GM23248 (cell line): ENCODE measurements at places on chromosomes 3 and 15. TPM values are rescaled to one million over a fixed set of nuclear protein-coding genes. Genes with fewer than 3 reads are reported as not detected.
A peak's percentile ranks its signal among the peaks of the same experiment; 100 is the strongest.

EPB42 gene
- total RNA-seq, result not detected in 2 replicates

PLA2G4E gene
- total RNA-seq, result not detected in 2 replicates

GRCh38 chr3:62672988-62673313, 202.3 kb downstream of the CADPS start:
- H3K4me1 ChIP-seq, result no peaks in the 10 kb centered on the region
- no peak overlapping the region for H3K27ac ChIP-seq
- DNase-seq, result no peak

DNA sequence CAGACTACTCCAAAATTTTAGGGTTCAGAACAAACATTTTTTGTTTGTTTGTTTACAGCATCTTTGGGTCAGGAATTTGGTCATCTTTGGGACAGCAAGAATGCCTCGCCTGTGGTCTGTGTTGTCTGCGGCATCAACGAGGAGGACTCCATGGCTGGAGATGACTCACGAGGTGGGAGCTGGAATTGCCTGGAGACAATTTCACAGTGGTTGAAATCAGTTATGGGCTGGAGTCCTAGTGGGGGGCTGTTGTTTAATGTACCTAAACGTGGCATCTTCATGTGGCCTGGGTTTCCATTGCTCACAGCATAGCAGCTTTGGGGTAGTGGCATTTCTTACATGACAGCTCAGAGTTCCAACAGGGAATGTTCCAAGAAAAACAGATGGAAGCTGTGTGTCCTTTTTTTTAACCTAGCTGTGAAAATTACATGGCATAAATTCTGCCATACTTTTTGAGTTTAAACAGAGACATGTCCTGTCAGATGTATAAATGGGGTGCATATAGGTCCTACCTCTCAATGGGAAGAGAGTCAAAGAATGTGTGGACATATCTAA, 507.3 kb upstream of the CBLB start:
- H3K4me1 ChIP-seq, result no peaks in the 10 kb centered on the region
- H3K27ac ChIP-seq, result no peak overlapping the region
- H3K27me3 ChIP-seq, result no peaks in the 10 kb centered on the region
- H3K4me3 ChIP-seq, result no peak overlapping the region

LINS1 gene
- 13.6 and 20.4 TPM in 2 replicates for total RNA-seq

- DNase-seq, result no peak
- H3K27me3 ChIP-seq, result no peaks in the 10 kb centered on the region
- no peak overlapping the region for H3K27ac ChIP-seq
- no peak overlapping the region for H3K4me3 ChIP-seq
Observed at GRCh38 chr3:192255839-192256238, 471.5 kb downstream of the FGF12 start.

DNA sequence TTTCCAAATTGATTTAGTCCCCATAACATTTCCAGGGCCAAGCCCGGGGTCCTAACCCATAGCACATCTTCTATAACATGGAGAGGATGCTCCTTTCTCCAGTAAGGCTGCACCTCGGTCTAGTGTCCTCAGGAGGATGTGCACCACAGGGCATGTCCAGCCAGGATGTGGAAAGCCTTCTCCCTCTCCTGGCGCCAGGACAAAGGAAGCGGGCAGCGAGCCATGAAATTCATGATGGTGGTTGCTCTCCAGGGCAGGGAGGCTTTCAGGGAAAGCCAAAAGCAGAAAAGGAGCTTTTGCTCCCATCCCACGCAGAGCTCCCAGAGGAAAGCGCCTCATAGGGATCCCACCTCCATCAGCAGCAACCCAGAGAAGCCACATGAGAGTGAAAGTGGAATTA, 220.0 kb downstream of the ADAMTSL3 start:
- DNase-seq, result no peak
- H3K4me3 ChIP-seq, result no peak overlapping the region
- H3K27me3 ChIP-seq, result no peaks in the 10 kb centered on the region
- H3K4me1 ChIP-seq, result peaks cover 12% of the 10 kb centered on the region
- H3K36me3 ChIP-seq, result no peaks in the 10 kb centered on the region

- DNase-seq, result peak; percentile 54
- H3K27me3 ChIP-seq, result no peaks in the 10 kb centered on the region; the same call in 1 of the 2 replicates
- no peak overlapping the region for H3K27ac ChIP-seq
- H3K36me3 ChIP-seq, result no peaks in the 10 kb centered on the region
- peak overlapping the region; percentile 74 for H3K4me3 ChIP-seq
Observed at GRCh38 chr3:109336291-109336861, 970 bp downstream of the DPPA4 start.

ITGA11 gene
- total RNA-seq, result 352 and 408 TPM in 2 replicates

PROS1 gene
- total RNA-seq, result 25.6 and 26.4 TPM in 2 replicates

GRCh38 chr3:88879905-88880304, 227.5 kb upstream of the EPHA3 start:
- DNase-seq, result no peak
- H3K36me3 ChIP-seq, result no peaks in the 10 kb centered on the region
- H3K27me3 ChIP-seq, result 0 out of 2 replicates have a peak, but pooled peaks cover 4% of the 10 kb centered on the region

DNA sequence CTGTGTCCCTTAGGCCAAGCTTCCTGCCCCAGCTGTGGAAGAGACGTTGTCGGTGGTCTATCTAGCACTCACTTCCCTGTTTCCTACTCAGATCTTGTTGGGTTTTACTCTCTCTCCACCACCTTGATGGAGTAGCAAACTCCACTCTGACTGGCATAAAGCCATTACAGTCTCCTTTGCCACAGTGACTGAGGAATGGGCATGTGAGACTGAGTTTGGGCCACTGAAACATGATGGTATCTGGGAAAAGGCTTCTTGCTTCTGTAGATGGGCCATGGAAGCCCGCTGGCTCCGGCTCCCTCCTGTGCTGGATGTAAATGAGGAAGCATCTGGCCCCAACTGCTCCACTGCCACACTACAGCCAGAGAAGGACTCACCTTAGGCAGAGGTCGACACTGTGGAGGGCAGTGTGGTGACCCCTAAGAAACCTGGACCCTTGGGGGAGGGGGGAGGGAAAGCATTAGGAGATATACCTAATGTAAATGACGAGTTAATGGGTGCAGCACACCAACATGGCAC, 9.4 kb upstream of the CAMK1 start:
- H3K27me3 ChIP-seq, result no peaks in the 10 kb centered on the region
- peak overlapping the region; percentile 93 for H3K27ac ChIP-seq
- DNase-seq, result no peak
- no peak overlapping the region for H3K4me3 ChIP-seq
- peaks cover 15% of the 10 kb centered on the region; the same call in 1 of the 2 replicates for H3K36me3 ChIP-seq

GRCh38 chr3:17581421-17582080, 160.9 kb downstream of the TBC1D5 start:
- H3K27ac ChIP-seq, result no peak overlapping the region
- H3K4me1 ChIP-seq, result peaks cover 23% of the 10 kb centered on the region
- no peaks in the 10 kb centered on the region for H3K36me3 ChIP-seq
- no peak overlapping the region for H3K4me3 ChIP-seq
- no peaks in the 10 kb centered on the region for H3K27me3 ChIP-seq
- DNase-seq, result peak; percentile 67

- H3K4me3 ChIP-seq, result no peak overlapping the region
- H3K36me3 ChIP-seq, result no peaks in the 10 kb centered on the region
- H3K27ac ChIP-seq, result no peak overlapping the region
Observed at GRCh38 chr3:189157232-189158007, 14.4 kb upstream of the TPRG1 start.

DNA sequence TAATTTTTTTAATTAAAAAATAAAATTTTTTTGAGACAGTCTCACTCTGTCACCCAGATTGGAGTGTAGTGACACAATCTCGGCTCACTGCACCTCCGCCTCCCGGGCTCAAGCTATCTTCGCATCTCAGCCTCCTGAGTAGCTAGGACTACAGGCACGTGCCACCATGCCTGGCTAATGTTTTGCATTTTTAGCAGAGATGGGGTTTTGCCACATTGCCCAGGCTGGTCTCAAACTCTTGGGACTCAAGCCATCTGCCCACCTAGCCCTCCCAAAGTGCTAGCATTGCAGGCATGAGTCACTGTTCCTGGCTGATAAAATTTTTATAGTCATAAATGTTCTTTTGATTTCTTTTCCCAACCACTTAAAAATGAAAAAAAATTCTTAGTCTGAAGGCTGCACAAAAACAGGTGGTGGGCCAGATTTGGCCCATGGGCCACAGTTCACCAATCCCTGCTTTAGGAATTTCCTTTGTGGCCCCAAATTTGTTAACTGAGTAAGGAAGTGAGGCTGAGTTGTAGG, 9.2 kb downstream of the UBA5 start:
- H3K4me1 ChIP-seq, result no peaks in the 10 kb centered on the region; the same call in 1 of the 2 replicates
- DNase-seq, result peak; percentile 13
- H3K27me3 ChIP-seq, result no peaks in the 10 kb centered on the region
- H3K27ac ChIP-seq, result no peak overlapping the region
- H3K4me3 ChIP-seq, result no peak overlapping the region
- peaks cover 52% of the 10 kb centered on the region for H3K36me3 ChIP-seq

B3GALNT1 gene
- total RNA-seq, result 3.4 and 8.1 TPM in 2 replicates

DNA sequence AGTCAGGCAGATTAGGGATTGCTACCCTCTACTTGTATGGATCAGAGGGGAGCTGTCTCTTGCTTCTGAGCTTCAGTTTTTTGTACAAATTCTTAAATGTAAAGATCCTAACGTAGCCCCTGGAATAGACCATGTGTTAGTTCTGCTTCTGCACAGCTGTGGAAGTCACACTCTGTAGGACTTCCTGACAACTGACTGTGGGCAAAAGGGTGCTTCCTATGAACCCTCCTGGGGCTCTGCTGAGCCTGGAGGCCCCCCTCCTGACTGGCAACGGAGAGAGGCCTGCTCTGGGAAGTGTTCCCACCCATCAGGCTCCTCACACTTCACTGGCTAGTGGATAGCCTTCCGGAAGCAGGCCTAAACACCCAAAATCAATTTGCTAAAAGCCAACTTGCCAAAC, 131.0 kb downstream of the RPLP1 start:
- H3K27me3 ChIP-seq, result peaks cover 34% of the 10 kb centered on the region
- H3K36me3 ChIP-seq, result no peaks in the 10 kb centered on the region
- no peak for DNase-seq
- no peaks in the 10 kb centered on the region for H3K4me1 ChIP-seq
- no peak overlapping the region for H3K27ac ChIP-seq
- no peak overlapping the region for H3K4me3 ChIP-seq

- no peak overlapping the region for H3K27ac ChIP-seq
- no peaks in the 10 kb centered on the region for H3K4me1 ChIP-seq
- DNase-seq, result no peak
- H3K36me3 ChIP-seq, result no peaks in the 10 kb centered on the region
- peaks cover 10% of the 10 kb centered on the region; the same call in 1 of the 2 replicates for H3K27me3 ChIP-seq
Observed at GRCh38 chr3:132071043-132071442, 36.2 kb upstream of the CPNE4 start.

- H3K4me1 ChIP-seq, result no peaks in the 10 kb centered on the region
- no peak overlapping the region for H3K4me3 ChIP-seq
- no peaks in the 10 kb centered on the region for H3K36me3 ChIP-seq
- H3K27me3 ChIP-seq, result peaks cover 15% of the 10 kb centered on the region
- H3K27ac ChIP-seq, result no peak overlapping the region
- no peak for DNase-seq
Observed at GRCh38 chr15:78951841-78952238, 7.0 kb upstream of the CTSH start.

- H3K27me3 ChIP-seq, result no peaks in the 10 kb centered on the region
- no peak overlapping the region for H3K27ac ChIP-seq
- DNase-seq, result no peak
- peaks cover 7% of the 10 kb centered on the region; the same call in 1 of the 2 replicates for H3K4me1 ChIP-seq
- H3K4me3 ChIP-seq, result no peak overlapping the region
Observed at GRCh38 chr3:41417574-41417973, 218.3 kb downstream of the CTNNB1 start.

GRCh38 chr3:128466840-128467541, at the start of gene DNAJB8:
DNAJB8 (minus strand) TSS chr3:128466890; CDS start chr3:128463245, 3,645 bp downstream.
- no peaks in the 10 kb centered on the region for H3K36me3 ChIP-seq
- no peaks in the 10 kb centered on the region for H3K4me1 ChIP-seq
- H3K27ac ChIP-seq, result no peak within 1 kb of the TSS
- no peak for DNase-seq
- no peak within 1 kb of the TSS for H3K4me3 ChIP-seq
- H3K27me3 ChIP-seq, result peaks cover 10% of the 10 kb centered on the region
